ENCODE measurements at places on chromosomes 2 and 18. TPM values are rescaled to one million over a fixed set of nuclear protein-coding genes. Genes with fewer than 3 reads are reported as not detected.

Gene LHCGR
- not detected for total RNA-seq

DNA sequence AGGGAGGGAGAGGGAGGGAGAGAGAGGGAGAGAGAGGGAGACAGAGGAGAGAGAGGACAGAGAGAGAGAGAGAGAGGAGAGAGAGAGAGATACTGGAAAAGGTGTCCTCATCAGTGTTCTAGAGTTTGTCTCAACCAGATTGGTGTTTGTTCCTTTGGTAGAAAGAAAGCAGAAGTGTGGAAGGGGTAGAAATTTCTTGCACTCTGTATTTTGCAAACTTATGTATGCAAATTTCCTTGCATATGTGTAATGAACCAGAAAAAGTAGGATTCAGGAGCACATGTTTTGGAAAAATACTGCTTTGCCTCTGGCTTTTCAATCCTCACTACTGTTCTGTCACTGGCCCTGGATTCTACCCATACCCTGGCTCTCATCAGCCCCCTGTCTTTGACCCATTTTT is 1.1 kb upstream of the SP140 start:
- no peak for DNase-seq

DNA sequence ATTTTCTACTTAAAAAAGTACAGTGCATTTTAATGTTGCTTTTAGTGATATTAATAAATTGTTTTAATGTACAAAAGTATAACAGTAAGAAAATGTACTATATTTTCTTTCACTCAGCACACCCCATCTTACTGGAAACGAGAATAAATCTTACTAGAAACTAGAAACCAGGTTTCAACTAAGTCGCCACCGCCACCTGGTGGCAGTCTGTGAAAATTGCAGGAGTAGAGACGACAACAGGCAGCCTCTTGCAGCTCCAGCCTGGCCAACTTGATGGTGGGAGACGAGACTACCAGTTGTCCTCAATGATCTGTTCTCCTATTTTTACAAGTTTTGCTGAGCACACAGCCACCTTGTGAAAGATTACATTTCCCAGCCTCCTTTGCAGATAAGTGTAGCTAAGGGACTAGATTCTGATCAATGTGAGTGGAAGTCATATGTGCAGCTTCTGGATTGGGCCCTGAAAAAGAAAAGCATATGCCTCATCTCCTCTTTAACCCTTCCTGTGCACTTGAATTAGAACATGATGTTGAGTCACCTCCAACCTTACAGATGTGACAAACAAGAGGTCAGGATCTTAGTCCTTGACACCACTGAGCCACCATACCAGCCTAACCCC is 8.7 kb downstream of the OTOF start:
- peak; percentile 57 for DNase-seq

DNA sequence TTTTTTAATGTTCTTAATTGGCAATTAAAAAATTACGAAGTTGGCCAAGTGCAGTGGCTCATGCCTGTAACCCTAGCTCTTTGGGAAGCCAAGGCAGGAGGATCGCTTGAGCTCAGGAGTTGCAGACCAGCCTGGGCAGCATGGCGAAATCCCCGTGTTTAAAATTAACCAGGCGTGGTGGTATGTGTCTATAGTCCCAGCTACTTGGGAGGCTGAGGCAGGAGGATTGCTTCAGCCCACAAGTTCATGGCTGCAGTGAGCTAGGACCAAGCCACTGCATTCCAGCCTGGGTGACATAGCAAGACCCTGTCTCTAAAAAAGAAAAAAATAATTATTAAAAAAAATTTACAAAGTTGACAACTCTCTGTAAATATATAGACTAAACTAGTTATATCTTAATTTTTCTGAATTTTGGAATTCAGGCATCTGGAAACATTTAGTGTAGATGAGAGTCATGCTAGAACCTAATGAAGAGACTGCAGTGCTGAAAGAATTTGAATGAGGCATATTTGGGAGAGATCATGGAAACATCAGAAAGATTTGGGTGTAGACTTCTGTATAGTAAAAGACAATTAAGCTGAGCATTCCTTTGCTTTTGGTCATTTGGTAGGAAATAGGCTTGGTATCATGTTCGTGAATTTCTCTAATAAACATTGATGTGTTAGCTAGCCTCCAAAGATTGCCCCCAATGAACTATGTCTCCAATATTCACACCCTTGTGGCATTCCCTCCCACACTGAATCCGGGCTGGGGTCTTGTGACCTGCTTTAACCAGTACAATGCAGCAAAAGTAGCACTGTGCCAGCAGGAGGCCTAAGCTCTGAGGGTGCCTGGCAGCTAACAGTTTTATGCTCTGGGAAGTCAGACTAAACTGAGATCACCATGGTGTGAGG is 4.2 kb upstream of the ROCK1 start:
- DNase-seq: peak; percentile 7

DNA sequence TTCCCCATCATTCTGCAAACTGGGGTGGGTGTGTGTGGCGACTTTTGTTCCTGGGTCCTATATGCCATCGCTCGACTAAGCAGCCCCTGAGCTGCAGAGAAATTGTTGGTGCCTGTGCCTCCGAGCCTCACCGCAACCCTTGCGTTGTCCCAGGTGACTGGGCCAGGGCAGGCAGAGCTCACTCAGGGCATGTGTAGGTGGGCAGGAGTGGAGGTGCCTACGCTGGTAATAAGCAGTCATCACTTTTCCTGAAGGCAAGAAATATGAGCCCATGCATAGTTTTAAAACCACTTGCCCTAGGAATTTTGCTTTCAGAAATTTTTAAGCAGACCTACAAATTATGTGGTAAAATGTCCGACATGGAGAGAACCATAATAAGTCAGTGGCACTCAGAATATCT is 197.8 kb downstream of the SMAD7 start:
- DNase-seq: no peak

Gene PSMA8
- not detected for total RNA-seq

Gene STPG4
- 0.70 TPM for total RNA-seq

DNA sequence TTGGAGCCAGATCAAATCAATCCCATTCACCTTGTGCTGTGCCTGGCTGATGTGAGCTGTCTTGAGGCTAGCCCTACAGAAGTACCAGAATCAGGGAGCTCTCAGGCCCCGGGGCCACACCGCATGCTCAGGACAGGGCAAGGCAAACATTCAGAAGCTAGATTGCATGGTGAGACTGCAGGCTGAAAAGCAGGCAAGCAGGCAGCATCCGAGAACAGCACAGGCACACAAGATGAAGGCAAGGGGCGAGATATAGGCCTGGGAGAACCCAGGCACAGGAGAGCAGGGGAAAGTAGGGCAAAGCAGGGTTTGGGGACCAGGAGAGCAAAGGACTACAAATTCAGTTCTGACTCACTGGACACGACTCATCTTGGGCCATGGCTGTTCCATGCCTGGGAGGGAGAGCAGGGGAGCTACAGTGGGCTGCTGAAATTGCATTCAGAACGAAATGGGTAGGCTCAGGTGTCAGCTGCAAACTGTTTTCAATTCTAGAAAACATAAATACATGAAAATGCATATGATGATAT is 59.6 kb downstream of the GALNT14 start:
- no peak for DNase-seq

Gene ALK
- 0.06 TPM for total RNA-seq

DNA sequence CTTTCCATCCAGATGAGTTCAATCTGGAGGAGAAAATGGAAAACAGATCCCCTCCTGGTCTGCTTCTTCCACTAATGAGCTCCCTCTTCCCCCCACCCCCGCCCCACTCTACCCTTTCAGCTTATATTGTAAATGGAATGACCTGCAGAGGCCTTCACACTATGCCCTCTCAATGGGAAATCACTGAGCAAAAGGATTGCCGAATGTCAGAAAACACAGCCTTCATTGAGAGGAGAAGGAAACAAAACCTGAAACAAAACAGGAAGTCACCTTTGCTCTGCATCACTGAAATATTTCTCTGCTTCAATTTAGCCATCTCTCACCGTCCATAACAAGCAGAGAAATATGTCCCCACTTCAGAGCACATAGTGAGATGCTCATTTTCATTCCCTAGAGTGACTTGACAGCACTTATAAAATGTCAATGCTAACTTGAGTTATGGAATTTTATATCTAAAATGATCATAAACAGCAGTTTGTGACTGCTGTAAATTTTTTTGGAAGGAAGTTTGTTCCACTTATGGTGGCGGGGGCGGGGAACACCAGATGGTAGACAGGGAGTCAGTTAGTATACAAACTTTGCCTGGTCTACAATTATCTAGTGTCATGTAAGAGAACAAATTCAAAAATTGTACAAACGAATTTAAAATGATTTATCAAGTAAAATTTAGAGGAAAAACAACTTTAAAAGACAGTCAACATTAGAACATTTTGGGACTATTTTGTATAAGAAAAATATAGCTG is 1.8 kb upstream of the FRZB start:
- no peak for DNase-seq

Gene SNORC
- total RNA-seq: 0.84 TPM

GRCh38 chr2:22035361-22035830 is 911.6 kb downstream of the TDRD15 start:
- DNase-seq: no peak

Gene LONRF2
- 0.47 TPM for total RNA-seq

Gene RESP18
- not detected for total RNA-seq

GRCh38 chr2:240912878-240913809 is 7.0 kb downstream of the CROCC2 start:
- peak; percentile 49 for DNase-seq

Gene CIB4
- total RNA-seq: not detected

GRCh38 chr2:142880279-142880678 is 2.8 kb downstream of the KYNU start:
- DNase-seq: peak; percentile 73

Gene CKAP2L
- total RNA-seq: 21.1 TPM

Gene COLEC11
- total RNA-seq: 0.72 TPM

GRCh38 chr2:239603411-239604356 is 202.9 kb upstream of the HDAC4 start:
- DNase-seq: no peak

DNA sequence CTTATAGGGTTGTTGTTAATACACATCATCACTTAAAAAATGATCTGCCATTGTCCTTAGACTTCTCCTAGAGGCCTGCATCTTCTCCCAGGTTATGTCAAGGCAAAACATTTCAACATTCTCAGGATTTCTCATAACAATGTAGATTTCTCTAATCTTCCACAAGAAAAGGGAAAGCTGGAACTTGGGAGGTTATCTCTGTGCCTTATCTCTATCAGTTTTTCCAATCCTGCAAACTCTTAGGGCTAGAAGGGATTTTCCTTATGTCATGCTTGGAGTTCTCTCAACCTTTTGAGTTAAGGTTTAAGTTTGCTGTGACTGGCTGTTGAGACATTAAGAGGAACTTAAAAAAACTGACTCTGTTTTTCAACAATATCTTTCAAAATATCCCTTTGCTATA is 300.6 kb upstream of the TFPI start:
- no peak for DNase-seq

DNA sequence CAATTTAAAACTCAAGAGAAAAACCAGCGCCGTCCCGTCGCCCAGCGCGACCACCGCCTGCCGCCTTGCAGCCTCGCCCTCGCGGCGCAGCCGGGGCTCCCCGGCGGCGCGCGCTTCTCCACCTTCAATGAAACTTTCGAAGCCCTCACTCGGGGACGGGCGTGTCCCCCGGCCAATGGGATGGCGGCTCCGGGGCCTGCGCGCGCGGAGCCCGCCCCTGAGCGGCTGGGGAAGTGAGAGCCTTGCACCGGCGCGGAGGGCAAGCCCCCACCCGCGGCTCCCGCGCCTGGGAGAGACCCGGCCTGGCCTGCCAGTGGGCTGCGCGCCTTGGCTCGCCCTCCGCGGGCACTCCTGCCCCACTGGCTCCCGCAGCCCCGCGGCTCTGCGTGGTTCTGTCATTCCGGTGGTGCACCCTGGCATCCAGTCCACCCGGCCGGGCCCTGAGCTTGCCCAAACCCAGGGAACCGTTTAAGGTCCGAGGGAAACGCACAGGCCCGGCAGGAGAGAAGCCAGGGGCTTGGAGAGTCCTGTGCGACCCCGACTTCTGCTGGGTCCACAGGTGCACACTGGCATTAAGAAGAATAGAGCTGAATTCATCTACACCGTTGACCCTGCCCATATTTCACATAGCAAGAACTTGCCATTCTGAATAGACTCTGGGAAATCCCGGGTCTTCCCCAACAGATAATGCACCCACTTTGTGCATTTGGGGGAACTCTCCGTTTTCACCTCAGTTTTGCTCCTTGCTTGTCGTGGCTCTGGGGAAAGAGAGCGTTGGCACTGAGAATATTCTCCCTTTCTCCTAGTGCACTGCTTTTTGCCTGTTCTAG is at the start of gene PIEZO2:
Gene PIEZO2 (minus strand): TSS at position 129 of the 830 bp plus-strand sequence. CDS start 981 bp downstream, outside the sequence.
- no peak for DNase-seq

GRCh38 chr2:136242687-136243277 is 124.8 kb upstream of the CXCR4 start:
- DNase-seq: peak; percentile 79

Gene PLEKHA3
- total RNA-seq: 23.1 TPM

GRCh38 chr2:47650001-47650535 is 132.9 kb upstream of the MSH6 start:
- no peak for DNase-seq
